ENCODE measurements at places on chromosomes 1 and 21.

- DNase-seq = peak; percentile 36
Measured at GRCh38 chr21:45767071-45768006, 123.8 kb downstream of the PCBP3 start.

DNA sequence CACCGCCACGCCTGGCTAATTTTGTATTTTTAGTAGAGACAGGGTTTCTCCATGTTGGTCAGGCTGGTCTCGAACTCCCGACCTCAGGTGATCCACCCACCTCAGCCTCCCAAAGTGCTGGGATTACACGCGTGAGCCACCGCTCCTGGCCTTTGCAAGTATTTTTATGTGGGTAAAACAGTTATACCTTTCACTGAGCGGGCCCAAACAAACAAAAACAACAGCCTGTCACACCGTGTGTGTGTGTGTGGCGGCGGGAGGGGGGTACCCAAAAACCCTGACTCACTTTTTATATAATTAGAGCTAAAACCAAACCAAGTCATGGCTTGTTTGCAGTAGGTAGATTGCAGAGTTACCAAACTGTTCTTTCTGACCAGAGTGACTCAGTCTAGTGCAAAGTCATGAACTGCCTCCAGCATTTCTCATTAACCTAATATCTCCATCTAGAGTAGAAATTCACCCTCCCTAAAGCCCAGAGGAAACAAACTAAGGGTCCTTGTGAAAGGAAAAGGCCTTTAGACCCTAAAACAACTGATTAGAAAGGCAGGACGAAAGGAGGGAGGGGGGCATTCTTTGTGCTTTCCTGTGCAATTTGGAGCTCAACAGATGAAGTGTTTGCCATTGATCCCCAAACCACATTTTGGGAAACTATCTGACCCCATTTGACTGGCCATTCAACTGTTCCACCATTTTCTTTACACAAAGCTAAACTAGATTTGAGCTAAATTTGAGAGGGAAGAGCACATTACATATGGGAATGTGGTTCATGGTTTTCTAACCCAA is 181.0 kb downstream of the DHRS3 start:
- no peak for DNase-seq

- no peak for DNase-seq
Measured at GRCh38 chr1:155091071-155092051, 12.7 kb downstream of the EFNA3 start.

GRCh38 chr21:44805226-44805625 is 3.6 kb upstream of the UBE2G2 start:
- no peak for DNase-seq

- DNase-seq = no peak
Measured at GRCh38 chr1:229025576-229025975, 245.3 kb upstream of the RAB4A start.

DNA sequence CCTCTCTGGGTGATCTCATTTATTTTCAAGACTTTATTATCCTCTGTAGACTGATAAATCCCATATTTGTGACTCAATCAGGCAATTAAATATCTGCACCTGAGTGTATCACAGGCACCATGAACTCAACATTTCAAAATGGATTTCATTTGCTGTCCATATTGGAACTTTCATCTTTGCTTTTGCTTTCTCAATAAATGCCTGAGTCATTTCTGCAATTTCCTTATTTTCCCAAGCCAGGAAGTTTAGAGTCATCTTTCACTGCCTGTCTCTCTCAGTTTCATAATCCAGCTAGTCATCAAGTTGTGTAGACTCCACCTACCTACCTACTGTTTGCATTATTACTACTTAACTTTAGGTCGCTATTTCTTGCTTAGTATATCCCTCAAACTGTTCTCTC is 540.9 kb downstream of the LMO4 start:
- DNase-seq = peak; percentile 41

DNA sequence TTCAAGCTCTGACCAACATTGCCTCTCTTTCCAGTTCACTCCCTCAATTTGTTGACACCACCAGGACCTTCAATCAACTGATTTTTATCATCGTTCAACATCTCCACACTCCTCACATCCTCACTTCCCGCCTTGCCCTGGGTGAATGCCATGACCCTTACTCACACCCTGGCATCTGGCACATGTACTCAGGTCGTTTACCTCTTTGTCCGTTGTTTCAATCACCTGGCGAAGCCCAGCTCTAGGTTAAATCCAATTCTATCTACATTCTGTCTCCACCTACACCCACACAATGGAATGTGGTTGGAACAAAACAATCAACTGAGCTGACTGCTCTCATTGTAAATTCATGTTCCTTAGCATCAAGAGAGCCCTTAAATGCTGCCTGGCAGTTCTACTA is 24.2 kb upstream of the TBX15 start:
- no peak for DNase-seq

GRCh38 chr1:15584489-15585363 is at the start of gene AGMAT:
Gene AGMAT, minus strand, starts transcription at chr1:15585051. Its CDS starts 84 bp downstream, at chr1:15584967.
- DNase-seq = no peak

Measured in fibroblast of skin of left quadriceps (primary cell).